ENCODE measurements at places on chromosomes 7 and 10. TPM values are rescaled to one million over a fixed set of nuclear protein-coding genes. Genes with fewer than 3 reads are reported as not detected.

STEAP1 gene
- not detected for polyA plus RNA-seq

RFC2 gene
- 20.9 TPM for polyA plus RNA-seq

PDE1C gene
- polyA plus RNA-seq, result 8.2 TPM

CCDC146 gene
- polyA plus RNA-seq, result 13.0 TPM

DNAH11 gene
- polyA plus RNA-seq, result 2.1 TPM

EPO gene
- polyA plus RNA-seq, result not detected

CLCN1 gene
- polyA plus RNA-seq, result not detected

OR2F2 gene
- not detected for polyA plus RNA-seq

PAPOLB gene
- 0.10 TPM for polyA plus RNA-seq

PYROXD2 gene
- polyA plus RNA-seq, result 0.11 TPM

SERPINE1 gene
- 0.12 TPM for polyA plus RNA-seq

APBB1IP gene
- polyA plus RNA-seq, result not detected

C10orf67 gene
- polyA plus RNA-seq, result 0.48 TPM

FAM25A gene
- not detected for polyA plus RNA-seq

MLXIPL gene
- polyA plus RNA-seq, result not detected

THNSL1 gene
- 5.1 TPM for polyA plus RNA-seq

HSPA12A gene
- polyA plus RNA-seq, result 8.4 TPM

ELFN1 gene
- polyA plus RNA-seq, result 11.8 TPM

CPED1 gene
- polyA plus RNA-seq, result not detected

CNPY1 gene
- polyA plus RNA-seq, result 4.2 TPM

PTPN20 gene
- not detected for polyA plus RNA-seq

GPRIN2 gene
- 7.1 TPM for polyA plus RNA-seq

MGAM2 gene
- 0.76 TPM for polyA plus RNA-seq

CYP3A4 gene
- not detected for polyA plus RNA-seq

TMEM213 gene
- not detected for polyA plus RNA-seq

GLI3 gene
- 0.48 TPM for polyA plus RNA-seq

CREB5 gene
- 3.2 TPM for polyA plus RNA-seq

MRLN gene
- polyA plus RNA-seq, result not detected

CABCOCO1 gene
- polyA plus RNA-seq, result 0.31 TPM

GALNT11 gene
- 118 TPM for polyA plus RNA-seq

BAIAP2L1 gene
- not detected for polyA plus RNA-seq

AKR1E2 gene
- 0.30 TPM for polyA plus RNA-seq

RADIL gene
- 6.6 TPM for polyA plus RNA-seq

SPDYE1 gene
- polyA plus RNA-seq, result not detected

Data from neural cell (in vitro differentiated cells).